Glutamatergic neuron (in vitro differentiated cells): ENCODE measurements at places on chromosomes 7 and 10.

DNA sequence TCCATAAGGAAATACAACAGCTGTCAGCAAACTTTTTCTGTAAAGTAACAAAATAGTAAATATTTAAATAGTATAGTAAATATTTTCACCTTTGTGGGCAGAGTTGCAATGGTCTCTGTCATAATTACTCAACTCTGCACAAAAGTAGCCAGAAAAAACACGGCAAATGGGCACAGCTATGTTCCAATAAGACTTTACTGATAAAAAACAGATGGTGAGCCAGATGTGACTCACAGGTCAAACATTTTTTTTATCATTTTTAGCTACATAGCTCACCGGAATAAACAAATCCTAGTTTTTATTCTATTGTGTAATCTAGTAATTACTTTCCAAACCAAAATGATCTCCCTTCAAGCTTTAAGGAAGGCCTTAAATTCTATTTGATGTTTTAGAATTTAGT lies 55.3 kb downstream of the NCAPG2 start:
- DNase-seq, result no peak

DNA sequence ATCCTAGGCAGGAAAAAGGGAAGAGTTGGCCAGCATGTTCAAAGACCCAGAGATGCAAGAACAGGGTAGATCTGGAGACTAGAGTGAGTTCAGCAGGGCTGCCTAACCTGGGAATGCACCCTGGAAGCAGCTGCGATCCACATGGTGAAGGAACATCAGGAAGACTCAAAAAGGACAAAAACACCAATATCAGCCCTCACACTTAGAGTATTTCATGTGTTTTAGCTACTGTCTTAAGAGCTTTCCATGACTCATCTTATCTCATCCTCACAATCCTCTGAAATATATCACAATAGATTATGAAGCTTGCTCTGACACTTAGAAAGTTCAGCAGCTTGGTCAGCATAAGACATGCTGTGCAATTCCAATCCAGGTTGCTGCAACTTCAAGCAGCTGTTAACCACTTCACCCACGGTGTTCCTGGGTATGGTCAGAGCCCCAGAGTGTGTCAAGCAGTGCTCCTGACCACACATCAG lies 380.9 kb downstream of the PARD3 start:
- DNase-seq, result no peak

DNA sequence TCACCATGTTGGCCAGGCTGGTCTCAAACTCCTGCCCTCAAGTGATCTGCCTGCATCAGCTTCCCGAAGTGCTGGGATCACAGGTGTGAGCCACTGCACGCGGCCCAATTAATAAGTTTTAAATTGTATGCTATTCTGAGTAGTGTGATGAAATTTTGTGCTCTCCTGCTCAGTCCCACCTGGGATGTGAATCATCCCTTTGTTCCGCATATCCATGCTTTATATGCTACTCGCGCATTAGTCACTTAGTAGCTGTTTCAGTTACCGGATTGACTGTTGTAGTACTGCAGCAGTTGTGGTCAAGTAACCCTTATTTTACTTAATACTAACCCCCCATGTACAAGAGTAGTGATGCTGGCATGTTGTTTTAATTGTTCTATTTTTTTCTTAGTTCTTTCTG lies 47.3 kb upstream of the OIT3 start:
- DNase-seq, result no peak

- no peak for DNase-seq
Observed at GRCh38 chr10:113345826-113346624, 206.8 kb upstream of the HABP2 start.

DNA sequence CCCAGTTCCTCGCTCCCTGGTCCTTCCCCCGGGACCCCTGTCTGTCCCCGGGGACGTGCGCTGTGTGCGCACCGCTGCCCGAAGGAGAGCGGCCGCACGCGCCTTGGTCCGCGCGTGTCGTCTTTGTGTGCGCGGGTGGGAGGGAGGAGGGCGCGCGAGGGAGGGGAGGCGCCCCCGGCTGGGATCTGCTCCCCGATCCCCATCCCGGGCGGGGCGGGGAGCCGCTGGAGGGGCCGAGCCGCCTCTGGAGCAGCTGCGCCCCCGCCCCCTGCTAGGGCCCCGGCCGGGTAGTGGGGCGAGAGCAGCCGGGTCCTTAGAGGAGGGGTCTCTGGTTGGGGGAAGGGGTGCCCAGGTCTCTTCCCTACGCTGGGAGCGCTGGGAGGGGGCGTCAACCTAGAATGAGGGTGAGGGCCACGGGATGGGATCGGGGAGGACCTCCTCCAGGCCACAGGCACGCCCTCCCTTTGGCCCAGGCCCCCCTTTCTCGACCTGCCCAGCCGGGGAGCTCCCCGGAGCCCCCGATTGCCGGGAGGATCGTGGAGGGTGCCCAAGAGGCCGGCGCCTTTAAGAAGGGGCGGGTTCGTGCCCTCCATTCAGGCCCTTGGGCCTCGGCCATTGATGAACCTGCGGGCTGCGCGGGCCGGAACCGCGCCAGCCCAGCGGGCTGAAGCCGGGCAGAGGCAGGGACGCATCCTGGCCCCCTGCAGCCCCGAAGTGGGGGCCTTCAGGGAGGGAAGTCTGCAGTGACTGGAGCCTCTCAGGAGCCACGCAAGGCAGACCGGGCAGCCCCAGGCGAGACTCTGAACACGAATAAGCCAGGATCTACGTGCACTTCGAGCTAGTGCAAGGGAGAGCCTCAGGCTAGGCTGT lies 678 bp downstream of the SH2B2 start:
- DNase-seq, result no peak

- DNase-seq, result peak; percentile 77
Observed at GRCh38 chr10:127470911-127471310, 78.2 kb upstream of the NPS start.
